NCI-H1694 (cell line): ENCODE measurements at places on chromosomes 5 and 9.

GRCh38 chr5:152437866-152438265 lies 32.8 kb upstream of the NMUR2 start:
- no peak for DNase-seq

- DNase-seq = no peak
Measured at GRCh38 chr5:55749387-55749786, 11.5 kb downstream of the DDX4 start.

- no peak for DNase-seq
Measured at GRCh38 chr9:2023042-2023441, 7.9 kb downstream of the SMARCA2 start.

DNA sequence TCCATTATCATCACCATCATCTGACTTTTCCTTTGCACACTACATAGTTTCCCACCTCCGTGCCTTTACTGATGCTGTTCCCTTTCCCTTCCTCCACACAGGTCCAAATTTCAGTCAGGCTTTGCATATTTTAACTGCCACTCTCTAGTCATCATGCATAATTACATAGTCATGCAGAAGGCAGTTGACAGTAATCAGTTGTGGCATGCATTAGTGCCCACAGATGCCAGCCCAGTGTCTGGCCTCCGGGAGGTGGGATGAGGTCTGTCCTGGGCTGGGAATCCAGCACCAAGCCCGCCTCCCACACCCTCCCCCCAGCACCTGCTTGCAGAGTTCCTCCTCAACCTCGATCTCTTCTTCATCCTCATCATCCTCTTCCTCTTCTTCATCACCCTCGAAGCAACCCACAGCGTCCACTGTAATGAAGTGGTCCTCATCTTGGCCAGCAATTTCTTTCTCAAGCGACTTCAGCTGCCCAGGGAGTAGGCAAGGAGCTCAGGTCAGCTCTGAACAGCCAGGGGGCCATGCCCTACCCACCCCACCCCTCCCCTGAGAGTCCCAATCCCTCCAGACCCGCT lies 8.8 kb downstream of the BBLN start:
- DNase-seq = no peak

DNA sequence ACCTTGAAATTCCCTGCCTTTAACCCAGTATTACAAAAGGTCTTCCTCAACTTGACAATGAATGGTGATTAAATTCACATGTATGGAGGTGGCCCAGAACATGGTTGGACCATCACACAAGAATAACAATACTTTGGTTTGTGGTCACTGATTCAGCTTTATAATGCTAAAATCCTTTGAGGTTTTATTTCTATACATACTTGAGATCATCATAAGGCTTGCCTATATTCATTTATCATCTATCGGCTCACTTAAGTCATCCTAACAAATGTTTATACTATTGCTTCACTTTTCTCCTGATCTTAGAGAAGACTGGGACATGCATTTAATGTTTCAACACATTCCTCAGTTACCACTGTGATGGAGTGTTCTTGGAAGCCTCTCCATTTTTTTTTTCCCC lies 191.3 kb downstream of the DMAC1 start:
- no peak for DNase-seq

GRCh38 chr5:5069851-5070250 lies 70.3 kb upstream of the ADAMTS16 start:
- DNase-seq = no peak

- DNase-seq = no peak
Measured at GRCh38 chr9:31023847-31024246, 1360.6 kb upstream of the ACO1 start.

DNA sequence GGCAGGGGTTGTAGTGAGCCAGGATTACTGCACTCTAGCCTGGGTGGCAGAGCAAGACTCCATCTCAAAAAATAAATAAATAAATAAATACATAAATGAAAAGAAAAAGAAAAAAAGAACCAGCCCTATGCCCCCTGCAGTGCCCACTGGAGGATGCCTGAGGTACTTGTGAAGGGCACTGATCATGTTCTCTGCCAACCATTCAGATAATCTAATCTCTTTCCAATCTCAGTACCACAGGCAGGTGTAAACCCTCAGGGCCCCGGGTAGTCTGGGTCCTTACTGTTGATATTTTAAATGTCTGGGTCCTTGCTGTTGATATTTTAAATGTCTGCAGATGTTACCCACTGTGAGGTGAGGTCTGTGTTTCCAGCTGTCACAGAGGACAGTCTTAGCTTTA lies 321.8 kb upstream of the ADCY2 start:
- no peak for DNase-seq
